ENCODE measurements at places on chromosomes 16 and 17. TPM values are rescaled to one million over a fixed set of nuclear protein-coding genes. Genes with fewer than 3 reads are reported as not detected.

- DNase-seq, result no peak
Measured at GRCh38 chr16:77912617-77913016, 109.7 kb upstream of the CLEC3A start.

DNA sequence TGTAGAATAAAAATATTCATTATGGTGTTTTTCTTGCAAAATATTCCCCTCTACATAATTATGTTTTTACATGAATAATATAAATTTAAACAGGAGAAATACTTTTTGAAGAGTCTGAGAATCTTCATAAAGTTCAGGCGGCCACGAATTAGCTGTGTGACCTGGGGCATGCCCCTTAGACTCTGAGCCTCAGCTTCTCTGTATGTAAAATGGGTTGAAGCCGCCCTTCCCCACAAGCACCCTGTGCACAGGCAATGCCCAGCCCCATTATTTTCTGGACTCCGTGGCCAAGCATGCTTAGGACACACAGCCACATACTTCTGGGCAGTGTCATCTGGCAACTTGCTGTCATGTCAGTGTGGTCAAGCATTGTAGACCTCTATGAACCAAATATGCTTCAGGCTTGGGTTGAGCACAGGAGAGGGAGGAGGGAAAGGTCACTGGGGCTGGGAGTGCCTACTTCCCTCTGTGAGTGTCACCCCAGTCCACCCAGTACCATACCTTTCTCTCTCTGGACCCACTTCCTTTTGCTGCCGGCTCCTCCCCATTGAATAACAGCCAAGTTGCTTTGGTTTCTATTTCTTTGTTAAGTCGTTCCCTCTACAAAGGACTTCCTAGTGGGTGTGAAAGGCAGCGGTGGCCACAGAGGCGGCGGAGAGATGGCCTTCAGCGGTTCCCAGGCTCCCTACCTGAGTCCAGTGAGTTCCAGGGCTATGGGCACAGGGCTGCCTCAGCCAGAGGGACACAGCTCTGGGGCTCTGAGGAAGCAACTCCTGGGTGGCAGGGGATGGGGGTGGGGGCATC is at the start of gene LGALS9:
LGALS9 (plus strand) TSS at position 582 of the 804 bp plus-strand sequence; CDS start at position 660, 78 bp downstream.
- DNase-seq, result peak; percentile 16

DNA sequence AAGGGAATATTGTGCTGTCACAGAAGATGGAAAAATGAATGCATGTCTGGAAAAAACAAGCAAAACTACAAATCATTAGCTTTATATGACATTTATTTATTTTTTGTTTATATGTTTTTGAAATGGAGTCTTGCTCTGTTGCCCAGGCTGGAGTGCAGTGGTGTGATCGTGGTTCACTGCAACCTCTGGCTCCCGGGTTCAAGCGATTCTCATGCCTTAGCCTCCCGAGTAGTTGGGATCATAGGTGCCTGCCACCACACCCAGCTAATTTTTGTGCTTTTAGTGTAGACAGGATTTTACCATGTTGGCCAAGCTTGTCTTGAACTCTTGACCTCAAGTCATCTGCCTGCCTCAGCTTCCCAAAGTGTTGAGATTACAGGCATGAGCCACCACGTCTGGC is 8.5 kb downstream of the NDE1 start:
- no peak for DNase-seq

The SNX20 gene
- total RNA-seq, result not detected

DNA sequence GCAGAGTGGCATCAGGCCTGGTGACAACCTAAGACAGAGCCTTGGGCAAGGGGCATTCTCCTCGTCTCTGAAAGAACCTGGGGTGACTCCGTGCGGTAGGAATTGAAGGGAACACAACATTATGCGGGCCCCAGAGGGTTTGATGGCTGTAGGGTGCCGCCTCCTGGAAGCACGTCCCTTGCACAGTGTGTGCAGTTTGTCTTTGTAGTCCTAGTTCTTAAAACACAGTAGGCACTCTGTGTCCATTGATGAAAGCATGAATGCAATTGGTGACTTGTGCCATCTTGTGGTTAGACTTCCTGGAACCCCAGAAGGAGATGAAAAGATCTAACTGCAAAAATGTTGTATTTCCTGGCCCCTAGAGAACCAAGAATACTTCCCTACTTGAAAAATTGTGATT is 279.8 kb downstream of the UTP18 start:
- DNase-seq, result no peak

DNA sequence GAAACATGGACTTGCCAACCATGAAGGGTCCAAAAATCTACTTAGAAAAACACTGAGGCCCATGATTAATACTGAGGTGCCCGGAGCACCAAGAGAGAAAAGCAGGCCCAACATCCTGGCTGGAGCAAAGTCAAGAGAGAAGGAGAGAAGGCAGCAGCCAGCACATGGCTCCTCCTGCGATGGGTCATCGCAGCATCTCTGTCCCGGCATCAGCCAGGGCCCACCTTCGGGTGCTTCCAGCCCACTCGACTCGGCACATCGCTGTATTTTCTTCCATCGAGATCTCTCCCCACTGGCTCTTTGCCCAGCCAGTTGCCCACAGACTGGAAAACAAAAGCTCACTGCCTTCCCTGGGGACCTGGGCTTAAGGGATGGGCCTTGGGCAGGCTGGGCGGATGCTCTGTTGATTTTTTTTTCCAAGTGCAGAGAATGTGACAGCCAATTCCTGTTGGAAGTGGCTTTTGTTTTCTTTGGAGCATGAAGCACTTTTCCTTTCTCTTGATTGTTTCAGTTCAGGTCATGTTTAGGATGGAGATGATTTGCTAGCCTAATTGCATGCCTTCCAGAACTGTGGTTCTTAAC is 58.1 kb downstream of the CYB5B start:
- DNase-seq, result peak; percentile 97

The ITGAL gene
- total RNA-seq, result not detected

GRCh38 chr16:19240494-19240893 is 45.0 kb upstream of the CLEC19A start:
- no peak for DNase-seq

The CIITA gene
- 0.74 TPM for total RNA-seq

DNA sequence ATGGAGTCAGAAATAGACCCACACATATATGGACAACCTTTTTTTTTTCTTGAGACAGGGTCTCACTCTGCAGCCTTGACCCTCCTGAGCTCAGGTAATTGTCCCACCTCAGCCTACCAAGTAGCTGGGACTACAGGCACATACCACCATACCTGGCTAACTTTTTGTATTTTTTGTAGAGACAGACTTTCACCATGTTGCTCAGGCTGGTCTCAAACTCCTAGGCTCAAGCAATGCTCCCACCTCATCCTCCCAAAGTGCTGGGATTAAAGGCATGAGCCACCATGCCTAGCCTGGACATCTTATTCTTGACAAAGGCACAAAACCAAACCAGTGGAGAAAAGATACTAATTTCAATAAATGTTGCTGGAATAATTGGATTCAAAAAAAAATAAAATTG is 14.7 kb upstream of the NACA2 start:
- no peak for DNase-seq

The CDH3 gene
- not detected for total RNA-seq

DNA sequence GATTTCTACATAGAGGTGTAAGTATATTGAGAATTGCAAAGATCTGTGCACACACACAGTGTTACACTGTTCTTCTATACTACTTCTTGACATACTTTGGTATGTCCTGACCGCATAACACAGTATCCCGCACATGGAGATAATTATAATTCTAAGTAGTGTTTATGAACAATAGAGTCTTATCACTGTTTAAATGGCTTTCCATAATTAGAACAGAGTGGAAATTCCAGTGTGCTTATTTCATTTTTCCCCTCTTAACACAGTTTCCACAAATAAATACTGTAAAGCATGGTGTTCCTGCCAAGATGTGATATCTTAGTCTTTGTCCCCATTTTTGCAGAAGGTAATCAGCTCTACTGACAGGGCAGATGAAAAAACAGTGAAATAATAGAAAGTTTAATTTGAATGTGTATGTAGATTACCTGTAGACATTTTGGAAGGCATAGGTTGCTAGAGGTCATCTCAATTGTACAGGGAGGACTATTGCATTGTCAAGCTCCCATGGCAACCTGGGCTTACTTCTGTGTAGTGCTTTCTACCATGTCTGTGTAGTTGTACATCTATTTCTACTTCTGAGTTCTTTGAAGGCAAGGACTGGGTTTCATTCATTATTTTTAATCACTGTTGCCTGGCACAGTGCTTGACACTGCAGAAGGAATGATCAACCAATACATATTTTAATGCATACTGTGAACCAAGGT is 10.1 kb upstream of the KRT28 start:
- DNase-seq, result peak; percentile 77

DNA sequence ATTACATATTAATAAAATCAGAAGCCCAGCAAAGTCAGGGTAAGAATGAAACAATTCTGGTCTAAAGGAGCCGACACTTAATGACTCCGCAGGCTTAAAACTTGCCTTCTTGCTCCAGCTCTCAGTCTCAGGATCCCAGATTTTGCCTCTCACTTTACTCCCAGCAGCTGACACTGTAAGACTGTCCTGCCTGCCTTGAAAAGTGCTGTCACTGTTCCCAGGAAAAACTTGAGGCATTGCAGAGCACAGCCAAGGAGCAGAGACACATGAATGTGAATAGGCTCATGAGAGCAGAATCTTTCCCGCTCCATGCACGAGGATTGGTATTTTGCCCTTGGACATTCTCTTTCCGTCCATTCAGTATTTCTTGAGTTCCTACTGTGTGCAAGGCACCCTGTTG is 457.6 kb upstream of the ZFHX3 start:
- no peak for DNase-seq

DNA sequence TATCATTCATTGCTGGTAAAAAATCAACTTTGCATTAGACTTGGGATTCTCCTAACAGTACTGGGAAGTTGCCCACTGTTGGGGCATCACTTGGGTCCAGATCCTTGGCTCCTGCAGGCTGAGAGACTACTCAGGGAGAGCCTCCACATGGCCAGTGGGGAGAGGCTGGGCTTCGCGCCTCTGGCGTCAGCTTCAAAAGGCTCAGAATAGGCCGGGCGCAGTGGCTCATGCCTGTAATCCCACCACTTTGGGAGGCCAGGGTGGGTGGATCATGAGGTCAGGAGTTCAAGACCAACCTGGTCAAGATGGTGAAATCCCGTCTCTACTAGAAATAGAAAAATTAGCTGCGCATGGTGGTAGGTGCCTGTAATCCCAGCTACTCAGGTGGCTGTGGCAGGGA is 3.4 kb upstream of the CSHL1 start:
- DNase-seq, result no peak

DNA sequence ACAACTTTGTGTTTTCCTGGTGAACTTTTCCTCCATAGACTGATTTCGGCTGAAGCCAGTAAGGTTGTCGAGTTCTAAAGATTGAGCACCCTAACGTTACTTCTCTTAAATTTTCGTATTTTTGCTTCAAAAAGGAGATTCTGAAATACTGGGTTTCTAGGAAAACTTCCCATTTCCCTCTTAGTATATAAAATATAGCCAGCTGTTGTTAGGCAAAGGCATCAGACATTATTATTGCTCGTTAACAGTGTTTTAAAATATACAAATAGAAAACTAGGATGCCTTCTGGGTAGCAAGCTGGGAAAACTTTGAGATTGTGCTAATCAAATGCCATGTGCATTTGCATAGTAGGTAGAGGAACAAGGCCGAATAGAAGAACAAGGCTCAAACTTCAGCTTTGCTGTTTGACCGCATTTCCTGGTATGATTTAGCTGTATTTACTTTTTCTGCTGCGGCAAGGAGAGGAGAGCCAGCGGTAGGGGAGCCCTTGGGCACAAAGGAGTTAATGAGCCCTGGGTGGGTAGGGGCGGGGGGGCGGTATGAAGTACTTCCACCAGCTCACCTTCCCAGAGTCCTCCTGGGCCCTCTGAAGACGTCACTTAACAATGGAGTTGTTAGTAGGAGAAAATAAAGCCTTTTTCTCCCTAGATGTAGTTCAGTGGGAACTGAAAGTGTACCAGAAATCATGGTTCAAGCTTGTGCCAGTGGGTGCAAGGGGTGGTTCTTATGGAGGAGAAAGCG is 151.9 kb downstream of the MSI2 start:
- DNase-seq, result no peak

The CEP20 gene
- 42.3 TPM for total RNA-seq

The TBC1D26 gene
- total RNA-seq, result not detected

DNA sequence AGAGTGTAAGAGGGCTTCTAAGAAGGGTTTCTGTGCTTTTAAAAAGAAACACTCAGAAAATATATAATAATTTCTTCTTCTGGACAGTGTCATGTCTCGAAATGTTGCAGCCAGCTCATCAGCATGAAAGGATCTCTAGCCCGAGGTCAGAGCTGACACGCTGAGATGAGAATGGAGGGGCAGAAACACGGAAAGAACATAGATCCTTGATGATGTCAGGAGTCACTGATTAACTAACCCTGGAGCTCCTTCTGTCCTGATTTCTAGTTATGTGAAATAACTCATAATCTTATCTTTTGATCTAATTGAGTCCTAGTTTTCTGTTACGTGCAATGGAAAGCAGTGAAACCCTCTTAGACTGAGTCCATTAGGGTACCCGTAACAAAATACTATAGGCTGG is 10.3 kb upstream of the TOX3 start:
- no peak for DNase-seq

- DNase-seq, result no peak
Measured at GRCh38 chr17:81301195-81302144, 6.4 kb upstream of the SLC38A10 start.

GRCh38 chr17:44959821-44960531 is 8.1 kb downstream of the C1QL1 start:
- no peak for DNase-seq

The PIK3R5 gene
- not detected for total RNA-seq

The TEX19 gene
- total RNA-seq, result not detected

The CIBAR2 gene
- total RNA-seq, result not detected

DNA sequence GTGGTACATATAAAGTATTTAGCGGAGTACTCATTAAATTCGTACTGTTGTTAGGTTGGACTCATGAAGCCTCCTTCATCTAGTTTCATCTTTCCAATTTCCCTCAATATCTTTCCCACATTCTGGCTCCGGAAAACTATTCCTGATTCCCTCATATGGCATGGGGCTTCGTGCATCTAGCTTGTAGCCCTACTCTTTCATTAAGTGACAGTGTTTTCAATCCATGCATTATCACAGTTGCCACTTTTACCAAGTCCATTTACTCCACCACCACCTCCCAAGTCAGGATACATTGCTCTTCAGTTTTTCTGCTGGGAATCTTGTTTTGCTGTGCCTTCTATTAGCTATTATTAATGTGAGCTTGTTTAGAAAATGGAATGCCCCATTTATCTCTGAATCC is 1032.1 kb upstream of the RBFOX1 start:
- DNase-seq, result no peak

The KRT222 gene
- not detected for total RNA-seq

The SPPL2C gene
- total RNA-seq, result not detected

The ATP2C2 gene
- total RNA-seq, result not detected

The CCL4L2 gene
- total RNA-seq, result not detected

The SGSM2 gene
- total RNA-seq, result 47.3 TPM

DNA sequence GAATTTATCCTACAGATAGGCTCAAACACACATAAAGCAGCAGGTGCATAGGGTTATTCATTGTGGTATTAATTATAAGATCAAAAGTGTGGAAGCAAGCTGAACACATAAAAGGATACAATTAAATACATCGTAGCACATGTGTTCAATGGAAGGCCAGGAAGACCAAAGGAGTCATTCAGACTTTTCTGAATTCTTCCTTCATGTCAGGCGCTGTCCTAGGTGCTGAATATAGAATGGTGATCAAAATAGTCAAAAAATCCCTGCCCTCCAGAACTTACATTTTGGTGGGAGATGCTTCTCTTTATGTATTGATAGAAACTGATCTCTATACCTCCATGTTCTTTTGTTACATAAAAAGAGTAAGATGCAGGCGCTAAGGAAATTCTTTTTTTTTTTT is 439.0 kb upstream of the ASIC2 start:
- no peak for DNase-seq

The CA7 gene
- not detected for total RNA-seq

The HAS3 gene
- total RNA-seq, result 0.81 TPM
